AG08396 (cell line): ENCODE measurements at places on chromosomes 3 and 15.

- DNase-seq = no peak
Measured at GRCh38 chr15:62250978-62251377, 85.9 kb upstream of the C2CD4B start.

DNA sequence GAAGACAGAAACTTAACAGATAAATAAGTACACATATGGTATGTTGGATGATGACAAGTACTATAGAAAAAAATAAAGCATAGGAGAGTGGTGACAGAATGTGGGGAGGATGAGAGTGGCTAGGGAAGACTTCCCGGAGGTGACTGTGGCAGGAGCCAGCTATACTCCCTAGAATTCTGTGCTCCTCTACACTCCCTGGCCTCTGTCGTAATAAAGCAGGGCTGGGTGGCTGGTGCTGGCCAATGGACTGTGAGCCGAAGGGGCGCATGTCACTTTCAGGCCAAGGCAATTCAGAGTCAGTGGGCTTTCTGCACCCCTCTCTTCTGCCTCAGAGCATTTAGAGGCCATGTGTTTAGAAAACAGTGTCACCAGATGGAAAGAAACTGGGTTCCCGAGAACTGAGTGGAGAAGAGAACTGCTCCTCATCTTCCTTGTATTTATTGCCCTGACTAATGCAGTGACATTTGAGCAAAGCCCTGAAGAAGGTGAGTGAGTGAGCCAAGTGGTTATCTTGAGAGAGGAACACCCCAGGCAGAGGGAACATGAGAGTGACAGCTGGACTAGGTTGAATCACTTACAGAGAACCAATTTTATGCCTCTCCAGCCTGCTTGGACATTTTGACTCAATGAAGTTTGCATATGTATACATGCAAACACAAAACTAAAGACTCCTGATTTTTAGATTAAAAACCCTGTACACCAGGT is 5.2 kb upstream of the VPS8 start:
- DNase-seq = no peak

GRCh38 chr15:98719137-98719740 is 70.9 kb downstream of the IGF1R start:
- DNase-seq = no peak

GRCh38 chr3:16369885-16370284 is 104.9 kb downstream of the OXNAD1 start:
- DNase-seq = no peak

GRCh38 chr3:32571192-32571485 is 481 bp upstream of the DYNC1LI1 start:
- no peak for DNase-seq

DNA sequence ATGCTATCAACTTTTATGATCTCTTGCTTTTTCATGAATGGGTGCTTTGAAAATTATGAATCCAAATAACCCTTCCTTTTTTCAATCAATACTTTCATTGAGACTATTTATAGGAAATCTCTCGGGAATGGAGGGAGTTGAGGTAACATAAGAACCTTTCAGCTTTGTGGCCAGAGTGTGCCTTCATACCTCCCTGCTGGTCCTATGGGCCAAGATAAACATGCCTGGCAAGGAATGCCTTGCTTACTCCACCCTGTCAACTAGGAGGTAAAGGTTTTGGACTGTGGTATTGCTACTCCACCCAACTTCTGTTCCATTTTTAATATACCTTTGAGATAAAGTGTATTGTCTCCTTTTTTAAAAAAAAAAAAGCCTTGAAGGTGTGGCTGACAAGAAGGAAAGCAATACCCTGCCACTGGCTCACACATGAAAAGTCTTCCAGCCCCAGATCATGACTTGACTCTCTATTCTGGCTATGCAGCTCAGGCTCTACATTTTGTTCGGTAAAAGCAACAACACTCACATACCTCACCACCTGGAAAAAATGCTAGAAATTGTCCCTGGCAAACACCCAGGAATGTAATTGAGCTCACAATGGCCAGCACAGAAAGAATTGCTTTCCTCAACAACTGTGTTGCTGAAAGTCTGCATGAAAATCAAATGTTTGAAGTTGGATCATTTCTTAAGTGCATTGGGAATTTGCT is 35.8 kb downstream of the COL8A1 start:
- DNase-seq = no peak

DNA sequence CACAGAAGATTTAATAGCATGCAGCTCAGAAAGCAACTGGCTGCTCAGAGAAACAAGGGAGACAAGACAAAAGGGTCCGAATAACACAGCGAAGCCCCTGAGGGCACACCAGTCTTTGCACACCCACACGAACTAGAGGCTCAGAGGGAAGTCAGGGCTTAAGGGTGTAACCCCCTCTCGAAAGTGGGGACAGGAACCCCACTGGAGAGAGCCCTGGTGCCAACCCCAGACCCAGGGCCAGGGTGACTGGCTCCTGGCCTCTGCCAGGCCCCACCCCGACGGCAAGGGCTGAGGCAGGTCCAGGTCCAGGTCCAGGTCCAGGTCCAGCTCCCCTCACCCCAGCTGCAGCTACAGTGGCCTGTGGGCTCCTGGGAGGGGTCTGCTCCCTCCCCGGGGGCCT is 10.5 kb upstream of the PRR23E start:
- no peak for DNase-seq

GRCh38 chr3:118842147-118842863 is 192.3 kb downstream of the IGSF11 start:
- DNase-seq = no peak
